ENCODE measurements at places on chromosomes 3 and 15. TPM values are rescaled to one million over a fixed set of nuclear protein-coding genes. Genes with fewer than 3 reads are reported as not detected.

The ISG20 gene
- polyA plus RNA-seq: 0.88 TPM

The CGNL1 gene
- 24.0 TPM for polyA plus RNA-seq

The AADAC gene
- polyA plus RNA-seq: 0.21 TPM

The BCL2A1 gene
- polyA plus RNA-seq: 2.0 TPM

The ITIH4 gene
- polyA plus RNA-seq: 14.2 TPM

The ACTRT3 gene
- polyA plus RNA-seq: 2.0 TPM
